NCI-H1105 (cell line): ENCODE measurements at places on chromosomes 1 and 21.

GRCh38 chr1:244239261-244239770, 188.2 kb downstream of the ZBTB18 start:
- peak; percentile 48 for DNase-seq

- DNase-seq, result no peak
Observed at GRCh38 chr21:28508126-28508525, 484.6 kb downstream of the LTN1 start.

DNA sequence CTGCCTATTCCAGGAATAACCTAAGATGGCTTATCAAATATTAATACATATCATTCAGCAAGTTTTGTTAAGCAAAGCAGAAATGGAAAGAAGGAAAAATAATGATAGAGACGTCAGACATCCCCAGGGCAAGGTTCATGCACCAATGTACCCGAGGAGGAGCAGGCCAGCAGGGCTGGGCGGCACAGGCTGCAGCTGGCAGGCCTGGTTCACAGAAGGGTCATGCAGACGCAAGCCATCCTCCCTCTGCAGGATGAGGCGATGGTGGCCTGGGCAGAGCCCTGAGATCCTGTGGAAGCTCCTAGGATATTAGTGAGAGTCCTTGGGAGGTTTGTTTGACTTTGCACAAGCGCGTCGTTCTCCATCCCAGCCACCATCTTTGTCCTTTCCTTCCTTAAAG, 30.0 kb downstream of the BATF3 start:
- DNase-seq, result no peak

DNA sequence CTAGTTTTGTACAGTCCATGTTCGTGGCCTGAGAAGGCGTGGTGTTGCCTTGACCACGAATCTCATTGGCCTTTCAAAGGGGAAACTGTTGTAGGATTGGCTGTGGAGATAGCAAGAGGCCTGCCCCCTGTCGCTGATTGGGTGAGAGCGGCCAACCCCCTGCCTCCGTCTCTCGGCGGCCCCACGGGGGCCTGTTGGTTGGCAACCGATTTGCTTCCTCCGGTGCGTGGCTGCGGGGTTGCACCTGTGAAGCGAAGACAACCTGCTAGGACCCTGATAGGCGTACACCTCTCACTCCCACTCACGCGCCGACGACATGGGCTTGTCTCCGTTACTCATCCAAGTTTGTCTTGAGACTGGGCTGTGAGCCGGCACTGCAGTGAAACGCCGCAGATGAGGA, at the start of gene UBE2U:
UBE2U (plus strand) TSS at position 204 of the 400 bp plus-strand sequence. CDS start 428 bp downstream, outside the sequence.
- DNase-seq, result no peak

- DNase-seq, result no peak
Observed at GRCh38 chr1:204126386-204126785, 25.5 kb downstream of the ETNK2 start.

- DNase-seq, result no peak
Observed at GRCh38 chr1:78950826-78951225, 55.7 kb downstream of the ADGRL4 start.

- DNase-seq, result no peak
Observed at GRCh38 chr1:198556971-198557370, 16.5 kb upstream of the ATP6V1G3 start.

- DNase-seq, result no peak
Observed at GRCh38 chr1:206739411-206740076, 31.0 kb upstream of the IL19 start.

DNA sequence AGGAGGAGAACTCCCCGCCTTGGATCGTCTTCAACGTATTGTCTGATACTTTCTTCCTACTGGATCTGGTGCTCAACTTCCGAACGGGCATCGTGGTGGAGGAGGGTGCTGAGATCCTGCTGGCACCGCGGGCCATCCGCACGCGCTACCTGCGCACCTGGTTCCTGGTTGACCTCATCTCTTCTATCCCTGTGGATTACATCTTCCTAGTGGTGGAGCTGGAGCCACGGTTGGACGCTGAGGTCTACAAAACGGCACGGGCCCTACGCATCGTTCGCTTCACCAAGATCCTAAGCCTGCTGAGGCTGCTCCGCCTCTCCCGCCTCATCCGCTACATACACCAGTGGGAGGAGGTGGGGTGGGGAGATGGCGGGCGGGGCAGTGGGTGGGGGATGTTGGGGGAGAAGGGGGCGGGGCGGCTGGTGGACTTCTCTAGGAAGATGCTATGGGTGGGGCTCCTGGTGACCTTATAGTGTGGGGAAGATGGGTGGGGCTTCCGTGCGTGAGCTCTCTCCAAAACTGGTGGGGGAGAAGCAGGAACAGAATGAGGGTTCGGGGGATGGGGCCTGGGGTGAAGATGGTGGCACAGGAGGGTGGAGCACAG, 5.3 kb downstream of the HCN3 start:
- no peak for DNase-seq

DNA sequence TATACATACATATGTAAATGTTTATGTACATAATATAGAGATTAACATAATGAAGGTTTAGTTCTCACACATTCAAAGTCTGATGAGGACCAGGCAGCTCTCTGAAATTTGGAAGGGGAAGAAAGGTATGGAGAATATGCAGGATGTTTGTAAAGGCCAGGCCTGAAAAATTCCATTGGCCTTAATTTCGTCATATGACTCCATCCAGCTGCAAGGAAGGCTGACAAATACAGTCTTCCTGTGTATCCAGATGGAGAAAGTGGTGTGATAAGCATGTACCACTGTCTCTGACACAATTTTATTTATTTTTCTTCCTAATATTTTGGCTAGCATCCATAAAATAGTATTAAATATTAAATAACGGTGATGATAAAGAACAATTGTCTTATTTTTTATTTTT, 6.3 kb upstream of the SGIP1 start:
- DNase-seq, result no peak

- DNase-seq, result no peak
Observed at GRCh38 chr21:25342816-25343215, 264.5 kb downstream of the MRPL39 start.

DNA sequence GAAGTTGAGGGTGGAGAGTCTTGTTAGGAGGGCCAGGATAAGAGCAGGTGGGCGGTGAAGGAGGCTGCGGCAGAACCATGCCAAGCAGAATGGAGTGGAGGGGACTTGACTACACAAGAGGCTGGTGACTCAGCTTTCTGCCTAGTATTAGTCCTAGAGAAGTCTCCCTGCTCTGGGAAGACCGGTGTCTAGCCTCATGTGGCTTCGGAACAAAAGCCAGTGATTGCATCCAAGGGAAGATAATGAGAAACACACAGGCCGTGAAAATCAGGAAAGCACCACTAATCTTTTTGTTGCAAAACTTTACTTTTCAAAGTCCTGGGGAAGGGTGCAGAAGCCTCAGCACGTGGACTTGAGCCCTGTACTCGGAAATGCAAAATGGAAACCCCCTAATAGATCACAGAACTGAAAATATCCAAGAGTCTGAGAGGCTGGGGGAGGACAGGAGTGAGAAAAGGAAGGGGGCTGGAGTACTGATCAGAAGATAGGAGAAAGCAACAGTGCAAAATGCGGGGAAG, 31.4 kb downstream of the DDR2 start:
- no peak for DNase-seq

- DNase-seq, result peak; percentile 97
Observed at GRCh38 chr1:34590211-34590623, 164.6 kb upstream of the GJB5 start.

GRCh38 chr1:187185389-187185788, 356.6 kb downstream of the PLA2G4A start:
- DNase-seq, result no peak

DNA sequence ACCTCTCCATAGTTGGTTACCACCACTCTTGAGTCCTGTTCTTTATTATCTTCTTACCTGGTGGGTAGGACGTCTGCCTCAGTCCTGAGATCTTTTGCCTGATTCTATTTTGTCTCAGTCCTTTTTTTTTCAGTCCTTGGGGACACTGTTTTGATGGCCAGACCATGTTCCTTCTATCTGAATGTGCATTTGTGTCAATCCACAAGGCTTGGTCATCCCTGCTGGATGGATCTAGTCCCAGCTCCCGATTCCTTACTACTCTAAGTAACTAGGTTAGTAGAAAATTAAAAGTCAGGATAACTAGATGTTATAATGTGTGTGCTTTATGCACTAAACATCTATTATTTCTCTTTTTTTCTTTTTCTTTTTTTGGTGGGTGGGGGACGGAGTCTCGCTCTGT, 28.1 kb upstream of the AK4 start:
- no peak for DNase-seq

DNA sequence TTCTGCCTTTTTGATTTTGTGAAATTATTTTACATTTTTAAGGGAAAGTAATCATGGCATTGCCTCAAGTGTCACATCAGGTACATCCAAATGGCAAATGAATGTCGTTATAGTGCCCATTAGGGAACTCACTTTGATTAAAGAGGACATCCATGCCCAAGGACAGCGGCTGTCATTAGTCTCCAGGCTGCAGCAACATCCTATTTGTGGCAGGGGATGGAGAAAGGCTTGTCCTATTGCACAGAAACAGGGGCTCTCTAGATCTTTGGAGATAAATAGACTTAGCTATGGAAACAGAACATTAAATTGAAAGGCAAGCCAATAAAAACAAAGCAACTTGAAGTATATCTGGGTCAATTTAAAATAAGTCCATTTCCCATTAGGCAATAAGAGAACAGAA, 439.3 kb downstream of the NEGR1 start:
- DNase-seq, result no peak
